ENCODE measurements at places on chromosomes 3 and 15.

GRCh38 chr15:58526647-58527192 is 94.9 kb downstream of the LIPC start:
- no peak for DNase-seq

DNA sequence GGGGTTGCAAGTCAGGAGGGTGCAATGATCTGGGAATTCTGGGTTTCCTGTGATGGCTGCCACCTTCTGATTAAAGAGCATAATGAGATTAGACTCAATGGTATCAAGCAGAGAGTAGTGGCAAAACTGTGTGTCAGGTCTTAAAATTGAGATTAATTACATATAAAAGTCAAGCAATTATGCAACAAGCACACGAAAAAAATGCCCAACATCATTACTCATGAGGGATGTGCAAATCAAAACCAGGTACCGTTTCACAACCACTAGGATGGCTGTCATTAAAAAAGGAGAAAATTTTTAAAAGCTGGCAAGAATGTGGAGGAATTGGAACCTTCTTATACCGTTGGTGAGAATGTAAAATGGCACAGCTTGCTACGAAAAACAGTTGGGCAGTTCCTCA is 205.0 kb downstream of the OSBPL10 start:
- DNase-seq = no peak

- no peak for DNase-seq
These were observed 56.2 kb upstream of the GLCE start for GRCh38 chr15:69104050-69104750.

DNA sequence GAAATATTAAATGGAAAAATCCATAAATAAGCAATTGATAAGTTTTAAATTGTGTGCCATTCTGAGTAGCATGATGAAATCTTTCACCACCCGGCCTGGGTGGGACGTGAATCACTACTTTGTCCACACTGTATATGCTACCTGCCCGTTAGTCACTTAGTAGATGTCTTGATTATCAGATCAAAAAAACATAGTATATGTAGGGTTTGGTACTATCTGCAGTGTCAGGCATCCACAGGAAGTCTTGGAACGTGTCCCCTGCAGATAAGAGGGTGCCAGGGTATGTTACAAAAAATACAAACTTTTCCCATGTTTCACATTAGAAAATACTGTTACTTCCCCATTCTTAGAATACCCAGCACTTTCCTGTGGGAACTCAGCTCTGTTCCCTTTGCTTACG is 35.2 kb downstream of the FAM81A start:
- no peak for DNase-seq

DNA sequence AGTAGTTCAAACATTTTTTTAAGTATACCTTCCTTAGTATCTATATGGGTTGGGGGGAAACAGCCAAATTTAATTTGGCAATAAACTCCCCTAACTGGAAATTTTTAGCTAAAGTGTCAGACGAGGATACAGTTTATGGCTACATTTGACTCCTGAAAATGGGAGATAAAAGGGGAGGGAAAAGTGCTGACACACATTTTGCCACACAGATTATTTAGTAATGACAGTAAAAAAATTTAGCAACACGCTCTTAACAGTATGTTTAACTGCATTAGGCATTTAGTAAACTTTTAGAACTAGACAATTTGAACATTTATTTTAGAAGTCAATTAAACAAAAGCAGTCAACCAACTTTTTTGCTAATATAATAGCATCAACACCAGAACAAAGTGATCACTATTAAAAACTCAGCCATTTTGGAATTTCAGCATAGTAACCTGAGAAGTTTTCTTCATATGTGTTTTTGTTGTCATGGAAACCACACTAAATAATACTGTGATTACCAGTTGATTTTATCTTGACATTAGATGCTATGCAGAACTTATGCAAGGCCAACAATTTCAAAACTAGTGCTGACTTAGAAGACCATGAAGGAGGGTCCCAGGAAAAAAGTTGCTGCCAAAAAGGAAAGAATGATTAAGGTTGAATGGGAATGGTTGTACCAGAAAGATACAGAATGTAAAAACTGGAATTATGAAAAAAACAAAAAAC is 47.0 kb upstream of the TFG start:
- DNase-seq = no peak

- DNase-seq = no peak
These were observed 211.9 kb upstream of the GOLGA6L4 start for GRCh38 chr15:84023636-84024035.

DNA sequence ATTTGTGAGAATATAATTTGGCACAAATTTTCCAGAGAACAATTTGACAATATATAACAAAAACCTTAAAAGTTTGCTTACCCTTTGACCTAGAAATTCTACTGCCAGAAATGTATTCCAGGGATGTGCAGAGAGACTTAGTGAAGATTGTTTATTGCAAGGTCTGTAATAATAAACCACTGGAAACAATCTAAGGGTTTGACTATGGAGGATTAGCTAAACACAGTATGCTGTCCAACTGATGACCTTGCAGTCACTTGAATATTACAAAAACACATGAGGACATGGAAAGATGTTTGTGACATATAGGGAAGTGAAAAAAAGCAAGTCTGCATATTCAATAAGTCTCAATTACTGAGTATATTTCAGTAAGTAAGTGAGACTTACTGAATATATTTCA is 48.1 kb upstream of the CDV3 start:
- no peak for DNase-seq

DNA sequence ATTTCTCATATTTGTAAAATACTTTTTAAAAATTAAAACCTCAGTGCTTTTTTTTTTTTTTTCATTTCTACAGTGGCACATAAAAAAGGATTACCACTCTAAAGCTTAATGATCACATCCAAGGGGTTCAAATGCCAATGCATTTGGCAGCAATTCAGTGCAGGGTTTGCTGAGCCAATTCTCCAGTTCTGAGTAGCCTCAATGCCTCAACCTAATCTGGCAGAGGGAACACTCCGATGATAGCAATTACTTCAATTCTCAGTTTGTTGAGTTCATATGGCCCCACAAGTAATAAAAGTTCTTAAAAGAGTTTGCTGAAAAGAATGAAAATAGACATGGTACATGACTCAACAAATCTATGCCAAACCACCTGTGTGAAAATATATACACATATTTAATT is 79.3 kb upstream of the RBMS3 start:
- DNase-seq = no peak

DNA sequence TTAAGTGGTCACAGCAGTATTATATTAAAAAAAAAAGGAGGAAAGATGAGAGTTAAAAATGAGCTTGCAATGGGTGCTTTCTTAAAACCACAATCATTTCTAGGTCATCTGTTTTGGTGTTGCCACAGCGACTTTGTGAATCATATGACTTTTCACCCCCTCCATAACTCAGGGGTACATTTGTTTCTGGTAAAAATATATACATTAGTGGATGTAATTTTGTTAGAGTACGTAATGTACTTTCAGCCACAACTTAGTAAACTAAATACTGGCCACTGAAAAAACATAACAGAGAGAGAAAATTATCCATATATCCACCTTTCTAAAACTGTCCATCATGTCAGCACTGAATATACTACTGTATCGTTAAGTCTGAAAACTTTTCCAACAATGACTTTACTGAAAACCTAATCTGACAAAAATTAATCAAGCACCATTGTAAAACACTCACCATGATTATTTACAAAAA is 3.4 kb downstream of the ANKRD28 start:
- no peak for DNase-seq

DNA sequence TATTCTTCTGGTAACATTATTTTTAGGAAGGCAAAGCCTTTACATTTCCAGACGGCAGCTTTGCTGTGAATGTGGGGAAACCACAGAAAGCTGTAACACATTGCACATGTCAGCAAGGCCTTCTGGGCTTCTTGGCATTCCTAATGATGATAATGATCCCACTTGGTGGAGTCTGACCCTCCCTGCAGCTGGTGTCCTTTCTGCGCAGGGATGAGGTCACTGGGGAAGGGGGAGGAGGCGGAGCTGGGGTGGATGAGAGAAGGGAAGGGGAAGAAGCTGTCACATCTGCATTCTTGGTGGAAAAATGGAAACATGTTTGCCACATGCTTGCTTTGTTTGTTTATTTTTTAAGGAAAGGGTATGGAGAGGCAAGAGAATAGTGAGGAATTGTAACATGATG is 68.6 kb downstream of the FILIP1L start:
- no peak for DNase-seq

DNA sequence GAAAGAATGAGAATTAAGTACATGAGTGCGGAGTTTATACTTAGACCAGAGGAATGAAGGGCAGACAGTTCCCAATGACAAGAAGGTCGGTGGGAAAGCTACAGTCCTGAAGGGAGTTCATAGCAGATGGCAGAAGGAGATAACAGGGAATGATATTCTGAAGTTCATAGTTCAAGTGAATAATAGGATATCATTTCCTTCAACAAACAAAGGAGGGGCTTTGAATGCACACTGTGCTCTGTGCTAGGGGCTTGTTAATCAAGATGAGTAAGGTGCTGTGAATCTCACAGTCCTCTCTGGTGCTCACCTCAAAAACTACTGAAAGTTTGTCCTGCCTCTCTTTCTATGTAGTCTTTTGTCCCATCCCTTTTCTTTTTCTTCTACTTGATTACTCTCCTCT is 41.9 kb downstream of the SIDT1 start:
- DNase-seq = no peak

- DNase-seq = no peak
These were observed 376.1 kb downstream of the PTPRG start for GRCh38 chr3:61937477-61937876.

DNA sequence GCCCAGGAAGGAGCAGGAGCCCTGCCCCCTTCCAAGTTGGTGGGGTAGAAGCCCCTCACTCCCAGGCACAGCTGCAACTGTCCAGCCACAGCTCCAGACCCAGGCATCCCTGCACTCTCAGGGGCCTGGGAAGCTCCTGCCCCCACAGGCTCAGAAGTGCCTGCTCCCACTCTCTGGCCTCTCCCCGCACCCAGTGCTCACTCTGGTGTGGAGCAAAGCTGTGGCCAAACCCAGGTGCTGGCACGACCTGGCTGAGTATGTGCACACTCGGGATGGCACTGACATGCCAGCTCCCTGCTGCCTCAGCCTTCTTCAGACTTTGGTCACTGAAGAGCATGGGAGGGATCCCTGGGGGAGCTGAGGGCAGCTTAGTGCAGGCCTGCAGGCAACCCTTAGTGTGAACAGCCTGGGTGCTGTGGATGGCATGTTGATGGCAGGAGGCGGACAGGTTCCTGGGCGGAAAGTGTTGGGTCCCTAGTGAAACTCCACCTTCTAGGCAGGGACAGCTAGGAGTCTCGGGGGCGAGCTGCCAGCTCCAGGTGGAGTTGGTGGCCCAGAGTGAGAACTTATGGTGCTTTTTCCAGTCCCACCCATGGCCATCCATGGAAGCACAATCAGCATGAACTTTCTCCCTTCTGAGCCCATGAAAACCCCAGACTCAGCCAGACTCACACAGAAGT is 489.2 kb upstream of the ROBO2 start:
- no peak for DNase-seq

Measured in stimulated activated CD8-positive, alpha-beta memory T cell treated with anti-CD3 and anti-CD28 coated beads, Interleukin-4, amount 100 ng/mL, for 24 hours (primary cell).